ENCODE measurements at places on chromosomes 6 and 20.

DNA sequence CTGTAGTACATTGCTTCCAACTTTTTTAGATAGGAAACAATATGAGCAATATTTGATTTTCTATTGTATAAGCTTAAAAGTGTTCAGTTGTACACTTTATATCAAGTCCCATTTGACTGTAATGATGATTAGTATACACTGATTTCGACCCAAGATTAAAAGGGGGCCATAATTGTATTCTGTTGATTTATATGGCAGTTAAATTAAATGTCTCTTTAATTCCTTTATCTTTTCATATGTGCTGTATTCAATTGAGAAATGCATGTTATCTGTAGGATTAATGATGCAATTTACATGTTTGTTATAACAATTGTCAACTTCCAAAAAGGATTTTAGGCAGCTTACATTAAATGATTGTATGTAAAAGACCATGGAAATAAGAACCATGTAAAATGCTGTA lies 317.5 kb downstream of the CDKAL1 start:
- no peak for DNase-seq

DNA sequence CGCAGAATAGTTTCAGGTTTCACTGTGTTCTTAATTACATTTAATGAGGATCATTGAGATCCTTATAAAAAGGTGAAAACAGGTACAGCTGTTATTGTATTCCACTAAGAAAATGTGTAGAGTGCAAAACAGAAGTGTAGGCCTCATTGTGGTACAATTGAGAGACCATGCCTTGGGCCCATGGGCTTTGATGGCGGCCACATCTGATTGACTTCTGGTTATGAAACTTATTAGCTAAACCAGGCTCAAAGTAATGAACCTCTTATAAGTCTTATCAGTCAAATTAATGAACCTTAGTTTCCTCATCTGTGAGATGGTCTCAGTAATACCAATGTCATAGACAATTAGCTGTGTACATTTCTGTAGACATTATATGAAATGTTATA lies 148.7 kb downstream of the ZDHHC14 start:
- DNase-seq = no peak

DNA sequence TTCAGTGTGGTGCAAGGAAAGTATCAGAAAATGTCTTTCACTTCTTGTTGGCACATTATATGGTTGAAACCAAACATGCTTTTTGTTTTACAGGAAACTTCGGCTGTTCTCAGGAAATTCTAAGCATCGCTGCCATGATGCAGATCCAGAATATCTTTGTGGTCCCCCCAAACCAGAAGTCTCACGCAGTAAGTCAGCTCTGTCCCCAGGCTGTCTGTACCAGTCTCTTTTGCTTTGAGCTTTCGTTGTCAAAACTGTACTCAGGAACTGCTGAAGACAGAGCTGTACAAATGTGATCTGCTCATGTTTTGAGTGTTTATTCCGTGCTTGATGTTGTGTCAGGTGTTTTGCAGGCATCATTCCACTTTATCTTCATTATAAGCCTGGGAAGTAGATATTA lies 59.6 kb downstream of the DHX35 start:
- no peak for DNase-seq

- DNase-seq = no peak
These were observed 135.0 kb downstream of the EPM2A start for GRCh38 chr6:145600299-145600698.

DNA sequence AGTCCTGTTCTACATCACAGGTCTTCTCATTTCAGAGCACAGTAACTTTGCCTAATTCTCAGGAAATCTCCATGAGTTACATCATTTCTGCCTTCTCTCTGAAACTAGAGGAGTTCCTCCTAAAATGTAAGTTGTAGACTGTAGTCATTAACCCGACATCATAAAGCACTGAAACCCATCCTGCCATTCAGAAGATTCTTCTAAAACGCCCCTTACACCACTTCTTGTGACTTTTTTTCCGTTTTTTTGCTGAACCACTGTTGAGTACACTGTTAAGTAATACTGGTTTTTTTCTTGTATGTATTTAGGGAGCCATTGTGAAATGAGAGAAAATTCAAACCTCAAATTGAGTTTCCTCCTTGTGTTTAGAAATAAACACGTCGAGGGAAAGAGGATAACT lies 117.3 kb downstream of the MAP3K4 start:
- no peak for DNase-seq

Data from activated naive CD8-positive, alpha-beta T cell treated with anti-CD3 and anti-CD28 coated beads, Interleukin-2, amount 50 U/mL, for 24 hours (primary cell).